ENCODE measurements at places on chromosomes 5 and 9.

DNA sequence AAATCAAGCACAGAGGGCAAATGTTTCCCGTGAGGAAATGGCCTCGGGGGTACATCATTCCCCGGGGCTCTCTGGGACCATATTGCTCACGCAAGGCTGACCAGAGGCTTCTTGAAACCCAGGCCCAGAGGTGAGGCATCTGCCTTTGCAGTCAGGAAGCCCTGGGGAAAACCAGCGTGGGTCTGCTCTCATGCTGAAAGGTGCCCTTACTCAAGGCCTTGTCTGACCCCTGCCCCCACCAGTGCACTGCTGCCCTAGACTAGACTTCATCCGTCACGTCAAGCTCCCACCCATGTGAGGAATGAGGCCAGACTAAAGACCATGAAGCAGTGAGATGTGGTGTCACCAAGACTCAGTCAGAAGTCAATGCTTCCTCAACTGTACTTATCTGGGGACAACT is 66.1 kb downstream of the PAX5 start:
- no peak for DNase-seq

DNA sequence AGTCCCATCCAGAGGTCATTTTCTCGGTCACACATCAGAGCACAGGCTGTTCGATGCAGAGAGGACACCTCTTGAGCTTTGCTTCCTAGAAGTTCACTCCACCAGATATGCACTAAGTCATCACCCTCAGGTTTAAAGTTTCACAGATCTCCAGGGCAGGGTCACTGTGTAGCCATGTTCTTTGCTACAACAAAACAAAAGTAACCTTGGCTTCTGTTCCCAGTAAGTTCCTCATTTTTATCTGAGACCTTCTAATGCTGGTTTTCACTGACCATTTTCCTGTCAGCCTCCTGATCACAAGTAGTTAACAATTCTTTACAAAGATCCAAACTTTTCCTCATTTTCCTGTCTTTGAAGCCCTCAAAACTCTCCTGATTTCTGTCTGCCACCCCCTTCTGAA is 97.5 kb upstream of the CTSV start:
- DNase-seq = no peak

- DNase-seq = no peak
Measured at GRCh38 chr5:139823757-139824355, 28.2 kb downstream of the PSD2 start.

DNA sequence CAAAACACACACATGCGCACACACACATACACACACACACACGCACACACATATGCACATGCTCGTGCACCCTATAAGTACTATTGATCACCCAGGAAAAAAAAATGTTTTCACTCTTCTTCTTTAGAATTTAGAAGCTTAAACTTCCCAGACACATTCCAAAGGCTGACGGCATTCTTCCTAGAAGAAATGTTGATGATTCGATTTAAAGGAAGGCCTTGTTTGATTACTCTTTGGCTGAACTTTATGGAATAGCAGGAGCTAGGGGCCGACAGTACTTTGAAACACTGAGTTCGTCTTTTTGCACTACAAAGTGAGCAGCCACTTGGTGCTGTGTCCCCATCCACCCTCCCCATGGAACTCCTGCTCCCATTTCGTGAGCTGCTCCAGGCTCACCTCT is 113.2 kb downstream of the EGFLAM start:
- no peak for DNase-seq

DNA sequence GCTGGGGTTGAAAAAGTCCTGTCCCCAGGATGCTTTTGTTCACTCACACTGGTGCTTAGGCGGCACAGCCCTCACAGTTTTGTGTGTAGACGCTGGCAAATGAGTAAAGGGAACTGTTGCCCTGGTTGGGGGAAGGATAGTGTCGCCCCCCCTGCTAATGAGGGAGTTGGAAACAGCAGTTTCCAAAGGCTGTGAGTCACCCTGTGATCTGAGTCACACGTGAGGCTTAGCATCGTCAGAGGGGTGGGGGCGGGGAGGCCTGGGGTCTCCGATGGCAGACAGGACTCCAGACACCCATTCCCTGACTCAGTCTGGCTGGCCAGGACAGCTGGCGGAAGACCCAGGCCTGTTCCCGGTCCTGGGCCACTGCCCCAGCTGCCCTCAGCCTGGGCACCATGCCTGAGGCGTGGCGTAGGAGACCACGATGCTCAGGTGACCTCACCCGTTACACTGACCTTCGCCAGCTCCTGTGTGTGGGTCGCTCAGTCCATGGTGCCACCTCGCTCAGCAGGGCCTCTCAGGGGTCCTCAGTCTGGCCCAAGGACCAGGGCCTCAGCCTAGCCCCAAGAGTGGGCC is 2.9 kb downstream of the DNAJB5 start:
- DNase-seq = peak; percentile 63

DNA sequence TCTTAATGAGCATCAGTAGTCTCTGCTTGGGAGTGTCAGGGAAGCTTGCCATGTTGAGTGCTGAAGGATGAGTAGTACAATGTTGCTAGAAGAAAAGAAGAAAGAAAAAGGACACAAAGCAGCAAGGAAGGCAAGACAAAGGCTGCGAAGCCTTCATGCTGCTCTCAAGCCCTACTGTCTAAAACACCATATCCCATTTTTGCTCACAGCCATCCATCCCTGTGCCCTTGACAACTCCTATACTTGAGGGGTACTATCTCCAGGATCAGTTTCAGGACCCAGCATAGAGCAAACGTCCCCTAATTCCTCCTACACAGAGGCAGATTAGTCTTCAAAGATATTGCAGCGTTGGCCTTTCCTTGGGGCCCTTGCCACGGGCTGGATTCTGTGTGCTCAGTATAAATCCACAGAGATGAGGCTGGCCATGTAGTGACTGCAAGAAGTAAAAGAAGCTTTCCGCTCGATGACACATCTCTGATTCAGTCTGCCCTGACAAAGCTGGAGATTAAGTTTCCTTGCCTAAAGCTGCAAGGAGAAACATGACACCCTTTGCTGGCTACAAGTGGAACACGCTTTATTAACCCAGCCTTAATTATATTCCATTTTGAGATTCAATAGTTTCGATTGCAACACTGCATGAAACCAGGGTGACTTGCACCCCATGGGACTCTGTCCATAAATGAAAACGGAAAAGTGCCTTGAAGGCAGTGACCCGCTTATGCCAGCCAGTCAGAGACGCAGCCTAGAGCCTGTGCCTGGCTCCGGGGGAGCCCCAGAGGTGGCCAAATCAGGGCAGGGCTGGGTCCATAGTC is 304.6 kb downstream of the ACTL7B start:
- peak; percentile 98 for DNase-seq

GRCh38 chr5:160628619-160628968 is 206.9 kb downstream of the PTTG1 start:
- DNase-seq = no peak

DNA sequence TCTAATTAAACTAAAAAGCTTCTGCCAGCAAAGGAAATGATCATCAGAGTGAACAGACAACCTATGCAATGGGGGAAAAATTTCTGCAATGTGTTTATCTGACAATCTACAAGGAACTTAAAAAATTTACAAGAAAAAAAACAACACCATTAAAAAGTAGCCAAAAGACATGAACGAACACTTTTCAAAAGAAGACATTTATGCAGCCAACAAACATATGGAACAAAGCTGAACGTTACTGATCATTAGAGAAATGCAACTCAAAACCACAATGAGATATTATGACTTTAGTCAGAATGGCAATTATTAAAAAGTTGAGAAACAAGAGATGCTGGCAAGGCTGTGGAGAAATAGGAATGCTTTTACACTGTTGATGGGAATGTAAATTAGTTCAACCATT is 530.4 kb upstream of the DAB2 start:
- peak; percentile 35 for DNase-seq
